Head of caudate nucleus (tissue), 42 donors: ENCODE measurements at places on chromosomes 11 and 22.

DNA sequence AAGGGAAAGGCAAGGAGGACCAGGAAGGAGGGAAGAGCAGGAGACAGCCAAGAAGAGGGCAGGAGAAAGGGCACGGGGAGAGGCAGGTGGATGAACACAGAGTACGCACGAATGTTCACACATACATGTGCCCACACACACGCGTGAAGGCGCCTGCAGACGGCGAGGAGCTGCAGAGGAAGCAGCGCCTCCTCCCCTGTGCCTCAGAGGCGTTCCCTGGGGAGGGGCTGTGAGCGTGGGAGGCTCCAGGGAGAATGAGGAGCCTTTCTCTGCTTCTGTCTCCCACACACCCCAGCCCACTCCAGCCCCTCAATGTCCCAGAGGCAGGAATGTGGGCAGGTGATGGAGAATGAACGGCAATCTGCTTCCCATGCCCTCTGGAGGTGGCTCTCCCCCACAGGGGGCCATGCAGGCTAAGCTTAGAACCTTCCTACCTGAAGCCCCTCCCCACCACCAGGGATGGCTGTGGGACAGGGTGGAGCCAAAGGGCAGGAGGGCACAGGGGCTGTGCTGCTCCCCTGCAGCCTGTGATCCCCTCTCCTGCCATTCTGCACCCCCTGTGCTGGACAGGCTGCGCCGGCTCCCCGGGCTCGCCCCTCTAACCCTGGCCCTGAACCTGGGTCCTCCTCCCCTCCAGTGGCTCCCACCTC, 25.3 kb downstream of the PPM1F start:
- DNase-seq: peak; percentile 93

DNA sequence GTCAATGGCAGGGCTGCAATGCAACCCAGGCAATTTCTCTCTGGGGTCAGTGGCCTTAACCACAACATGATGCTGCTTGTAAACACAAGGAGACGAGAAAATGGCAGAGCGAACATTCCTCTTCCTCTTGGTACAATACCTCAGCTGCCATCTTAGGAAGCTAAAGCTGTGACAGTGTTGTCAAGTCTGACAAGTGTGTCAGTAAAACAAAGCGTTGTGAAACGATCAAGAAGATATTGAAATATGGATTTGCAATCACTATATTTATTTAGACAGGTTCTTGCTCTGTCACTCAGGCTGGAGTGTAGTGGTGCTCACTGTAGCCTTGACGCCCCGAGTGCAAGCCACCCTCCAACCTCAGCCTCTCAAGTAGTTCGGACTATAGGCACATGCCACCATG, 14.5 kb upstream of the USP47 start:
- DNase-seq: no peak

DNA sequence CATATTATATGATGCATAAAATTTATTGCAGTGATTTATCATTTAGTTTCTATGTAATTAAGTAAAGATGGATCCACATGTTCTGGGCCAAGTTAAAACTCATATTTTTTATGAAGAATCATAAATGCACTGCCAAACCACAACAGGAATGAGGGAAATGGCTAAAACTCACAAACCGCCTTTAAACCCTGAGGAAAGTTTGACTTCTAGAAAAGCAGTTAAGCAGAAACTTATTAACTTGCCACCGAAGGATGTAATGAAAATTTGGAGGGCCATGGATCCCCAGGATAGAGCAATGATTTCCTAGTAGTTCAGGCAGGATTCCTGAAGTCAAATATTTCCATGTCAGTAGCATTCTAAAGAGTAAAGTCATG, 218.3 kb upstream of the CTSC start:
- DNase-seq: no peak

- DNase-seq: no peak
Measured at GRCh38 chr11:131481971-131482370, 111.6 kb downstream of the NTM start.

DNA sequence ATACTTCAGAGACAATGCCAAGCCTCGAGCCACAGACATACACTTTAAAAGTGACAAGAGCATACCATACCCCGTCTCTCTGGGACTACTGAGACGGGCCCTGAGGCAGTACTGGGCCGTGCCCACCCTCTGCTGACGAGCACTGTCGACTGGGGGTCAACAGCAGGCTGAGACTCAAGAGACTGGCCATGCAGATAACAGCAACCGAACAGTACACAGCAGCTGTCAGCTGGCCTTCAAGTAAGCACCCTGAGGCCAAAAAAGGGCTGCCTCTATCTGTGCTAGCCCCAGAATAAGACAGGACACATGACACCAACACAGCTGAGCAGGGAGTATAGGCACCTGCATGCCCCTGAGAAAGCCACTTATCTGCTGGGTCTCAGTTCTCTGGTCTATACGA, 18.9 kb upstream of the TMEM121B start:
- DNase-seq: no peak

GRCh38 chr22:27662359-27663301, 138.9 kb downstream of the MN1 start:
- DNase-seq: no peak

- no peak for DNase-seq
Measured at GRCh38 chr11:23143022-23143421, 282.7 kb upstream of the CCDC179 start.

- DNase-seq: peak; percentile 88
Measured at GRCh38 chr11:94767701-94768601, at the start of gene AMOTL1. Gene AMOTL1, plus strand, starts transcription at chr11:94768356. Its CDS starts 156 bp downstream, at chr11:94768512.

DNA sequence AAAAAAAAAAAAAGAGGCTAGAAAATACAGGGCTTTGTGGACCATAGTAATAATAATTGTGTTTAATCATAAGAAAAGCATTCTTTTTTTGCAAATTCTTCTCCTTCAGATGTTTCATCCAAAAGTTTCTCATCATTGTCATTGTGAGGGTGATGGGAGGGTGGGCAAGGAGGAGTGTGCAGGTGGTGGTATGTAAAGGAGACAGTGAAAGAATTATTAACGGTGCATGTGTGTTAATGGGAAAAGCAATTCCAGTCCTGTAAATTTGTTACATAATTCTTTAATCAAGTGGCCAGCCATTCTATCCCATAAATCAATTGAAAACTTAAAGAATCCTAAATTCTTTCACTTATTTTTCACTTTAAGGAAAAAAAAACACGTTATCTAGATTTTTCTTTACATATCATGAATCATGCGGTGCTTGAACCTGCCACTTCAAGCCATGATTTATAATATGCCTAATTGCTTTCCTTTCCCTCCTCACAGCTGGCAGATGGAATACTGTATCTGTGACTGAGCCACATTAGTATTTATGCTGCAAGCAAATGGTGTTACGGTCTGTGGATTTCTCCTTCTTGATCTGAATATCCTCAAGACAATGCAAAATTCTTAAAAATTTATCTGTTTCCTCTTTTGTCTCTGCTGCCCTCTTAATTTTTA, 318.5 kb downstream of the JRKL start:
- DNase-seq: no peak

- no peak for DNase-seq
Measured at GRCh38 chr22:37025500-37026070, 6.0 kb downstream of the MPST start.
